HT-29 (cell line): ENCODE measurements at places on chromosomes 7 and 10. TPM values are rescaled to one million over a fixed set of nuclear protein-coding genes. Genes with fewer than 3 reads are reported as not detected.

NANOS1 gene
- total RNA-seq, result 3.1 and 4.8 TPM in 2 replicates

DNA sequence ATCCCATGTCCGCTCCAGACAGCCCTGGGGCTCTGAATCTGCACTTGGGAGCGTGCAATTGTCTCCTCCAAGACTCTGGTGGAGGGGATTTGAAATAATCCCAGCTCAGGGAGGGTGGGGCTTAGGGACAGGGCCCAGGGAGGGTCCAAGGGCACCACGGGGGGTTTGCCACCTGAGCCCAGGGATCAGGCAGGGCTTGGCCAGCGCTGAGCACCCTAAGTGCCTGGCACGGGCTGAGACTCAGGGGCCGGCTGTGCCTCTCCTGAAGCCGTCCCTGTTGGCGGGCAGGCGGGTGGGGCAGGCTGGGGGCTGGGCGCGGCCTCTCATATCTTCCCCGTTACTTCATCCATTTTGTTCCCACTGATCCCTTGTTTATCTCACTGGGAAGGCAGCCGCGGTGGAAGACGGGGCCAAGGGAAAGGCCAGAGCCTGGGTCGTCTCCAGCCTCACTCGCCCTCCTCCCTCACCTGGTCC, 41.8 kb upstream of the ELN start:
- no peak for DNase-seq

UTF1 gene
- not detected in 2 replicates for total RNA-seq

DNA sequence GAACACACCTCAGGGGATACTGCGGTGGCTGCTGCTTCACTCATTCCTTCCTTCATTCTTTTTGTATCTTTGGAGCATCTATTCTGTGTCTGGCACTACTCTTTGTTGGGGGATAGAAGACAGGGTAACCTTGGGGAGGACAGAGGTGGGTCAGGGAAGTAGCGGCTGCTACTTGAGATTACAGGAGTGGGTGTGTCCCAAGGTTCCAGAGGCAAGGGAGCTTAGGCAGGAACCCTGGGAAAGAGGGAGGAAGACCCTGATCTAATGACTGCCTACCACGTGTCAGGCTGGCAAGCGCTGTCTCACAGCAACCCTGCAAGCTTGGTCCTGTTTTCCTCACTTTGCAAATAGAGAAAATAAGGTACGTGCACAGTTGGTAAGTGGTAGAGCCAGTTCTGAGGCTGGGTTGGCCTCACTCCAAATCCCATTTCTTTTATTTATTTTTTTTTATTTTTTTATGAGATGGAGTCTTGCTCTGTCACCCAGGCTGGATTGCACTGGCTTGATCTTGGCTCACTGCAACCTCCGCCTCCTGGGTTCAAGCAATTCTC, 985.9 kb upstream of the ZNF722 start:
- no peak for DNase-seq

GRCh38 chr7:95772298-95772770, at the start of gene DYNC1I1:
DYNC1I1 (plus strand) TSS chr7:95772554; CDS start chr7:95804730, 32,176 bp downstream.
- DNase-seq, result peak; percentile 60
